ENCODE measurements at places on chromosomes 6 and 20. TPM values are rescaled to one million over a fixed set of nuclear protein-coding genes. Genes with fewer than 3 reads are reported as not detected.

The SFTA2 gene
- not detected for total RNA-seq

DNA sequence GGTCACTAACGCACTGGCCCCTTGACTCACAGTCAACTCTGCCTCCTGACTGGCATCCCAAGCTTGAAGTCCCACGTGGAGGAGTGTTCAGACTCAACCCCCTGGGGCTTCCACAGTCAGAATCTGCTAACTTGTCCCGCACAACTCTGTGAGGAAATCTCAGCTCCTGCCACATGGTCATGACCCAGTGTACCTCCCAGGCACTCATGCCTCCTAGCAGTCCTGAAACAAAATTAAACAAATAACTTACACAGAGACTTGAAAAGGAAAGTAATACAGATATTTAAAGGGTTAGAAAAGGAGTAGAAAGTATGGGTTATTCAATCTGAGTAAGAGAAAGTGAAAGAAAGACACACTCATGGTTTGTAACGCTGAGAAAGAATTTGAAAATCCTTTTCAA is 134.9 kb downstream of the GMDS start:
- no peak for DNase-seq

DNA sequence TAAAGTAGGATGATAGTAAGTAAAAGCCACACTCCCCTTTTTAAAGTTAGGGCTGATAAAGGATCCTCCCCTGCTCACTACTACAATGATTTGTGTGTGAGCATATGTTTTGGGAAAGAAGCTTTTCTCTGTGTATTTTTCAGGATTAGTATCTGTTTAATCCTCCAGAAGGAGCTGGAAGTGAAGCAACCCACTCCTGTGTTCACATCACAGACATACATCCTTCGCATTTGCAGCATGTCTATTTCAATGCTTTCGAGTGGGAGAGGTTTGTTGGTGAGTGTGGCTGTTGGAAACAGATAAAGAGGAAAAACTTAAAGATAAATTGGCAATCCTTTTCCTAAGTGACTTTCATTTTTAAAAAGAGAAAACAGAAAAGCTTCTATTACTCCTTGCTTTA is 31.6 kb upstream of the RGS17 start:
- DNase-seq = no peak

DNA sequence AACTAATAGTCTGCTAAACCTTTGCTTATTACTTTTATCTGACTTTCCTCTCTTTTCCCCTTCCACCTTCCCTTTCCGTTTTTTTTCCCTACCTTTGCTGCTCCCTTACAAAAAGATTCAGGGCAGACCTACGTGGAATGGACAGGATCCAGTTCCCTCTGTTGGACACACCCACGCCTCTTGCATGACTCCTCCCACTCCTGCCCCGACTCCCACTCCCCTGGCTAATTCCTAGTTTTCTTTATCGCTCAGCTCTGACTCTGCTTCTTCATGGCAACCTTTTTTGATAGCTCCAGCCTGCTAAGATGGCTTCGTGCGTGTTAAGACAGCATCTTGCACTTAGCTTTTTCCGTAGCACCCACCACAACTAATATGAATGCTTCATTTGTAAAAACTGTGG is 715.6 kb upstream of the NRSN1 start:
- DNase-seq = no peak

The SLC22A2 gene
- total RNA-seq = not detected

The ZBTB9 gene
- total RNA-seq = 5.1 TPM
